Activated CD8-positive, alpha-beta memory T cell treated with anti-CD3 and anti-CD28 coated beads for 48 hours (primary cell): ENCODE measurements at places on chromosomes 7 and 10.

- DNase-seq, result no peak
Observed at GRCh38 chr7:66099551-66100407, 14.9 kb upstream of the CRCP start.

GRCh38 chr10:33244354-33244967 lies 90.0 kb downstream of the NRP1 start:
- DNase-seq, result no peak

DNA sequence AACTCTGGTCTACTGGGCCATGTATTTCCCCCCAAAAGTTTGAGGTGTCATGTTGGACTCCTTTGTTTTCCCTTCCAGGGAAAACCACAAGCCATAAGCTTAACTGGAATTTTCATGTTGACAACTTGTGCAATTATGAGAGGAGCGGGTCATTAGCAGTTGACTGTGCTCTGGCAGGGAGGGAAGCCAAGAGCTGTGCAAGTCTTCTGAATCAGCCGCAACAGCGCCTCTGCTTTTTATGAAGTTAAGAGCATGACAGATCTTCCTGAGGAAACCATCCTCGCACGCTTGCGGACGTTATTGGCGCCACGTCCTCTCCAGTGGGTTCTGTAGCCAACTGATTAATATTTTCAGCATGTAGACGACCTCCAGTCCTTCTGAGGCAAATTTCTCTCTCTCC lies 148.7 kb upstream of the MKI67 start:
- DNase-seq, result no peak

- no peak for DNase-seq
Observed at GRCh38 chr7:157897681-157898080, 560.9 kb downstream of the DNAJB6 start.

- no peak for DNase-seq
Observed at GRCh38 chr7:1940863-1941262, 270.8 kb downstream of the ELFN1 start.

- no peak for DNase-seq
Observed at GRCh38 chr7:36280840-36281812, 108.5 kb upstream of the ANLN start.

DNA sequence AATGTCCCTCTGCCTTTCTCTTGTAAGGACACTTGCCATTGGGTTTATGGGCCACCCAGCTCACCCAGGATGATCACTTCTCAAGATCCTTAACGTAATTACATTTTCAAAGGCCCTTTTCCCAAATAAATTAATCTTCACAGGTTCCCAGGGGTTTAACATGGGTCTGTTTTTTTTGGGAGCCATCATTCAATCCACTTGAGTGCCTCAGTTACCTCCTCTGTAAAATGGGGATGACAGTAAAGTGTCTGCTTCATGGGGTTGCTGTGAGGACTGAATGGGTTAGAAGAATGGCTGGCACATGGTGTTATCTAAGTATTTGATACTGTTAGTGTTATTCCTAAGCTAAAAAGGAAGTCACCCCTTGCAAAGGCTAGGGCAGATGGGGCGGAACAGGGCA lies 7.4 kb downstream of the C10orf105 start:
- no peak for DNase-seq

- no peak for DNase-seq
Observed at GRCh38 chr10:119325131-119325530, 117.8 kb downstream of the GRK5 start.

DNA sequence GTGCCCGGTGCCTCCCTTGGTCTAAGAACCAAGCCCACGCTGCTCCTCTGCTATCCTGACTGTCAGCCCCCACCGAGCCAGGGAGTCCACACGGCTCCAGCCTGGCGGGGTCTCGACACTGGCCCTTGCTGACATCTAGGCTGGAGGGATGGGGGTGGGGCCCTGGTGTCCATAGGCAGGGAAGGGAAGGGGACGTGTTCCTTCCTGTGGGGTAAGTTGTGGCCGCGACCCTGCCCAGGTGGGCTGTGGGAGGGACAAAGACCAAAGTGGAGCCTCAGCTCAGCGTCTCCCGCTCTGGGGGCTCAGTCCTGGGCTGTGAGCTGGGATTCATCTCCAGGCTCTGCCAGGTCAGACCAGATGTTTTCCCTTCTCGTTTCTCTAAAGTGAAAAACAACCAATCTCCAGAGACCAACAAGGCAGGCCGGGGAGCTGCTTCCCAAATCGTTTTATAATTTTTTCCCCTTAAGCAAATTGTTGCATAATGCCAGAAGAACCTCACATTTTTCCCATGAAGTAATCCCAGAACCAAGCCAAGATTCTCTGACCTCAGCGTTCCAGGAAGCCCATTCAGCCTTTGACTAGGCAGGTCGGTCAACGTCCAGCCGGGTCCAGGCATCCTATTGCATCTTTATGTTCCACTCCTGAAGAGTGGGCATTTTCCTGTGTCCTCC lies 101.2 kb downstream of the RGS10 start:
- no peak for DNase-seq

- DNase-seq, result no peak
Observed at GRCh38 chr7:151275813-151276577, 27.5 kb upstream of the SMARCD3 start.

DNA sequence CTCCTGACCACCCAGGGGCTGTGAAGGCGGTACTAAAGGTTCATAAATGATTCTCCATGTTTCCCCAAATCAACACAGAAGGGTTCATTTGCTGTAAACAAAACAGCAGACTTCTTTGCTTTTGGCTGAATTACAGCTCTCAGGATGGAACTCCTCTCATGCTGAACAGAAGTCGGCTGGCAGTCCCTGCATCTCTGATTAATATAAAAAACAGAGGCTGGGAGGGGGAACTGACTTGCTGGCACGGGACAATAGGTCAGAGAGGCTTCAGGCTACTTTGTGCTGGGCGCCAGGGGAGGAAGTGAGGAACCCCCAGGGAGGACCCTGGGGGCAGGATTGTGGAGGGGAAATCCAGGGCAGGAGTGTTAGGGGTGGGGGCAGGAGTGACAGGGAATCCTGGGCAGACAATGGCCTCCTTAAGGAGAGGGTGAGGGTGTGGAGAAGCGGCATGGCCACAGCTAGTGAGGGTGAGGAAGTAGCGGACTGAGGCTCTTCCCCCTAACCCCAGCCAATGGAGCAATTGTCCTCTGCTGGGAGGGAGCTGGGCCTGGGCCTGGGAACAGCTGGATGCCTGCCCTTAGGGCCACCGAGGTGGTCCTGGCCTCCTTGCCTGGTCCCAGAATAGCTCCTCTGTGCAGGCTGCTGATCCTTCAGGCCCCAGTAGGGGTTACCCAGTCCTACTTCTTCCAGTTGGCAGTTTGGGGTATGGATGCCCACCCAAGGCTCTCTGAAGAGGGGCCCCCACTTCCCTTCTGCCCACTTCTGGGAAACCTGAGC lies 9.2 kb upstream of the SFRP5 start:
- no peak for DNase-seq

DNA sequence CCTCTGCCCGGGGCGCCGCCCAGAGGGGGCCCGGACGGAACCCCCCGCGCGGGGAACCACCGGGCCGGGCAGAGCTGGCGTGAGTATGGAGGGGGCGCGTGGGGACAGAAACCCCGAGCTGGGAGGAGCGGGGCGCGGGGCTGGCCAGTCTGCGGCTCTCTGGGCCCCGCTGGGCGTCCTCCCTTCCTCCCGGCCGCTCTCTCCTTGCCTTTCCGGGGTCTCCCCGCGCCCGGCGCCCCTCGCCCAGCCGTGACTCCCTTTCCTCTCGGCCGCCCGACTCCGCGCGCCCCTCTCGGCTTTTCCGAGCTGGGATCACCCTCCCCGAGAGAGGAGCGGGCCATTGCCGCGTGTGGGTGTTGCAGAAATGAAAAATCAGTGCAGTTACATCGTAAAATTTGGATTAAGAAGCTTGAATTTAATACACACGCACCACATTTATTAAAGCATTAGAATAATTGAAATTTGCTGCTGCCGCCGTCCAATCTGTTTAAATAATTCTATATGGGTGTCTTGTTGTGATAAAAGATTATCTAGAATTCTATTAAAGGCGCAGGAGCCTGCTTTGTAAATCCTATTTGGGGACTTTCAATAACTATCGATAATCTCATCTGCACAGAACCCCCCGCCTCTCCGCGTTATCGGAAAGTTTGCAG lies 9.1 kb downstream of the UNCX start:
- DNase-seq, result no peak

DNA sequence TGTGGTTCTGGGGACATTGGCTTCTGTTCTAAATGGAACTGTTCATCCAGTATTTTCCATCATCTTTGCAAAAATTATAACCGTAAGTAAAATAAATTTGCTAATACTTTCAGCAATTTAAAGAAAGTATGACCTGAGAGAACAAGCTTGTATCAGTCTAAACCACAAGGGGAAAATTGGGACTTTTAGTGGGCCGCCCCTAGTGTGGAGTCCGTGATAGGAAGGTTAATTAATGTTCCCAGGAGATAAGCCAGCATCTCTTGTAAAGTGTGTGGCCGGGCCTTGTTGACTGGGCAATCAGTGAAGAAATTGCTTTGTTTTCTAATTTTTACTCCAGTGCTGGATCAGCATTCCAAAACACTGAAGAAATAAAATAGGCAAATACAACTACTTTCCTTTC lies 83.0 kb downstream of the ABCB5 start:
- no peak for DNase-seq

DNA sequence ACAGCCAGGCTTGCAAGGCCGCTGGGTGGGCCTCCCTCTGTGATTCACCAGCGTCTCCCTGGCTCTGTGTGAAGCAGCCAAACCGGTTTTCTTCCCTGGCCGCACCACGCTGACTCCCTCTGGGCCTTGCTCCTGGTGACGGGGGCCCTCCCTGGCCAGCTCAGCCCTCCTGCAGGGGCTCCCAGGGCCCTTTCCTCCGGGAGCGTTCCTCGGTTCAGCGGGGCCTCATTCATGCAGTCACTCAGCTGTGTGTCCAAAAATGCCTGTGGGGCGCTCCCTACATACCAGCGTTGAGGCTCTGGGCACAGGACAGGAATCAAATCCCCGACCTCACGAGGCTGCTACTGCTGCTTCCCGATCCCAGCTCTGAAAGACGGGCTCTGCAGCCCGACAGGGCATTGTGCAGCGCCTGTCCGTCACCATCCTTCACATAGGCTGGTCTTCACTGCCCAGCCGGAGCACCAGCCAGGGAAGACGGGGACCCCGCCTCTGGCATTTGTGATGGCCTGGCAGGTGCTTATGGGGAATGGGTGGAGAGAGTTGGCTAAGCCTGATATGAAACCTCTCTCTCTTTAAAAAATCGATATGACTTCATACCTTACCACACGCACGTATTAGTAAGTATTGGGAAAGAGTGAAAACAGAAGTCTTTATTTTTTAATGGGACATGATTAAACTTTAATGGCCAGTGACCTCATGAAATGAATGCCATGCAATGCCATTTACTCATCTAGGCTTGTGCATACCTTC lies 110.0 kb upstream of the SHH start:
- DNase-seq, result no peak
